ENCODE measurements at places on chromosomes 13 and 19. TPM values are rescaled to one million over a fixed set of nuclear protein-coding genes. Genes with fewer than 3 reads are reported as not detected.

CEACAM3 gene
- not detected for total RNA-seq

CA11 gene
- 33.0 TPM for total RNA-seq

EDNRB gene
- total RNA-seq, result 3.6 TPM

N4BP2L1 gene
- 16.1 TPM for total RNA-seq

CRX gene
- not detected for total RNA-seq

CYP2F1 gene
- total RNA-seq, result not detected

ERICH4 gene
- total RNA-seq, result not detected

ZNF524 gene
- total RNA-seq, result 17.4 TPM

DNA sequence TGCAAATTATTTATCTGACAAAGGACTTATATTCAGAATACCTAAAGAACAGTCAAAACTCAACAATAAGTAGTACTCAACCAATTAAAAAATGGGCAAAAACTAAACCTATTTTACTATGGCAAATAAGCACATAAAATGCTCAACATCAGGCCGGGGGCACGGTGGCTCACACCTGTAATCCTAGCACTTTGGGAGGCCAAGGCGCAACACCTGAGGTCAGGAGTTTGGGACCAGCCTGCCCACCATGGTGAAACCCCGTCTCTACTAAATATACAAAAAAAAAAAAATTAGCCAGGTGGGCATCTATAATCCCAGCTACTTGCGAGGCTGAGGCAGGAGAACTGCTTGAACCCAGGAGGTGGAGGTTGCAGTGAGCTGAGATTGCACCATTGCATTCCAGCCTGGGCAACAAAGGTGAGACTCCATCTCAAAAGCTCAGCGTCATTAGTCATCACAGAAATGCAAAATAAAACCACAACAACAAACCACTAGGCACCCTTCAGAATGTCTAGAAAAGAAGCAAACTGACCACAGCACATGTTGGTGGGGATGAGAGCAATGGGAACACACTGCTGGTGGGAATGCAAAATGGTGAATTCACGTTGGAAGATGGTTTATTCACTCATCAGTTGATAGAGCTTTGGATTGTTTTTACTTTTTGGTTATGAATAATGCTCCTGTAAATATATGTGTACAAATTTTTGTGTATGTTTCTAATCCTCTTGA, 180.6 kb upstream of the SOX1 start:
- no peak overlapping the region for H3K27ac ChIP-seq
- DNase-seq, result no peak
- H3K36me3 ChIP-seq, result no peaks in the 10 kb centered on the region

GRCh38 chr19:7801020-7801570, 28.9 kb upstream of the EVI5L start:
- peaks cover 17% of the 10 kb centered on the region for H3K4me1 ChIP-seq
- no peak overlapping the region for H3K27ac ChIP-seq
- DNase-seq, result no peak
- H3K27me3 ChIP-seq, result peaks cover 21% of the 10 kb centered on the region
- no peak overlapping the region for H3K4me3 ChIP-seq

DNA sequence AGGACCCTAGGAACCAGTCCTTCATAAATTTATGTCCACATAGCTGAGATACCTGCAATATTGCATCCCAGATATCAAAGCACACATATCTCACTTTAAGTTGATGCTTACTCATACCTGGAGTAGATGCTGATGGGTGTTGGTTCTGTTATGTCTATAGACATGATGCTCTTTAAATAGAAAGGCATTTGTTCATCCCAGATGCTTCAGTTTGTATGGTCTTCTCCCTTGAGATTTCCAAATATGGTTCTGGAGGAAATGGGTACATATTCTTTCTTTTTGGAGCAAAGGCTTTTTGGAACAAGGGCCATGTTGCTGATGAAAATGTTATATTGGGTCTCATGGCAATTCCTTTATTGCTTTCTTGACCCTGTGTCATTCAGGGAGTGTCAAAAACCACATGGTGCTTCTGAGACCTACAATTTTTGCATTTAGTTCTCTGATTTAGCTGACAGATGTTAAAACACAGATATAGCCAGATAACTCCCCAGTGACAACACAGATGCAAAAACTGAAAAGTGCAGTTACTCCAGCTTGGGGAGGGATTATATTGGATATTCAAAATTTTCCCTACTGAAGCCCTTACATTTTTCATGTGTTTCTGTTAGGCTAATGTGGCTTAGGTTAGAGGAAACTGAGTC, 211.4 kb downstream of the KCNRG start:
- no peaks in the 10 kb centered on the region for H3K27me3 ChIP-seq
- no peak overlapping the region for H3K27ac ChIP-seq
- no peak overlapping the region for H3K4me3 ChIP-seq
- no peaks in the 10 kb centered on the region for H3K36me3 ChIP-seq
- H3K4me1 ChIP-seq, result peaks cover 25% of the 10 kb centered on the region

- no peak overlapping the region for H3K27ac ChIP-seq
- no peak overlapping the region for H3K4me3 ChIP-seq
- DNase-seq, result no peak
These were observed 4.9 kb downstream of the NUMBL start for GRCh38 chr19:40685563-40685962.

DNA sequence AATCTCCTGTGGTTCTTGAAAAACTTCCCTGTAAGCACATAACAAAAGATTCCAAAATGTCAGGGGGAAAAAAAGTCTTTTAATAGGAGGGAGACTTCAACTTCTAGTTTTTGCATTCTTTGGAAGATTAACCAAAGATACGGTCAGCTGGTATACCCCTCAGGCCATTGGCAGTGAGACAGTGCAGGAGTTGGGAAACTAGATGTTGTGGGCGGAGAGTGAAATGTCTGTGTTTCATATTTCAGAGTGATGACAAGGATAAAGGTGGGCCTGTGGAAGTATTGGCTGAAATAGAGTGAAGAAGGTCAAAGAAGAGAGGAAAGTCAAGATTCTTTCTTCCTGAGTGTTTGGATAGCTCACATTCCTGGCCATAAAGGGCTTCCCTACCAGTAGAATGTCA, 40.8 kb downstream of the CYP2B6 start:
- H3K4me3 ChIP-seq, result no peak overlapping the region
- DNase-seq, result no peak
- H3K27me3 ChIP-seq, result no peaks in the 10 kb centered on the region

GRCh38 chr19:16970821-16971220, 55.8 kb downstream of the CPAMD8 start:
- H3K4me1 ChIP-seq, result no peaks in the 10 kb centered on the region
- H3K27me3 ChIP-seq, result no peaks in the 10 kb centered on the region
- H3K4me3 ChIP-seq, result no peak overlapping the region
- no peak for DNase-seq

GRCh38 chr13:50244713-50245574, 229.7 kb downstream of the KCNRG start:
- H3K4me1 ChIP-seq, result peaks cover 7% of the 10 kb centered on the region
- H3K36me3 ChIP-seq, result no peaks in the 10 kb centered on the region
- no peak overlapping the region for H3K4me3 ChIP-seq

DNA sequence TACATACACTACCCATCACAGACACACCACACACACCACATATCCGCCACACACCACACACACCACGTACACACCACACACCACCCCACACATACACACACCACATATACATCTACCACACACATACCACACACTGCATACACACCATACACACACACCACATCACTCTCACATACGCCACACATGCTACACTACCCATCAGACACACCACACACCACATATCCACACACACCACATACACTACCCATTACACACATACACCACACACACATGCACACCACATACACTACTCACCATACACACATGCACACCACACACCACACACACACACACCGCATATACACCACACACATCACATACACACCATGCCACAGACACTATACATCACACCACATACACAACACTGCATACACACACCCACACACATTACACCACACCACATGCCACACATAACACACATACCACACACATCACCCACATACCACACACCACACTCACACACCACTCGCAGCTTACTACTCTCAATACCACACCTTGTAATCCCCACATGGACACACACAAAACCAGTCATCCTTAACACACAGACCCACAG, 9.5 kb downstream of the ERFL start:
- peaks cover 80% of the 10 kb centered on the region for H3K27me3 ChIP-seq
- no peak for DNase-seq
- no peak overlapping the region for H3K27ac ChIP-seq
- H3K4me3 ChIP-seq, result no peak overlapping the region
- H3K4me1 ChIP-seq, result no peaks in the 10 kb centered on the region
- no peaks in the 10 kb centered on the region for H3K36me3 ChIP-seq

DNA sequence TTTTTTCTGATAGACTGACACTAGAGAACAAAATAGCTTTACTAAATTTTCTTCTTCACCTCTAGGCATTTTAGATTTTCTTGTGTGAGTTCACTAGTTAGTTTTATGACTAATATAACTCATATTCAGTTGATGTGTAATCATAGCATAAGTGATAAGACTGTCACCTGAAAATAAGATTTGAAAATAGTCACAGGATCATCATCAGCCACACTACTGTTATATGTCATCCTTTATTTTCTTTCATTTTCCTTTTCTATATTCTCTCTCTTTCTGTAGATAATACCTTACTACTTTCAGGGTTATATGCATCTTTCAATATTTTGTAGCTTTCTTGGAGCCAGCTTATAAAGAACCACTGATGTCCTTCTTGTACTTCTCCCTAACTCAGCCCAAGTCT, 292.6 kb downstream of the TDRD3 start:
- no peaks in the 10 kb centered on the region for H3K36me3 ChIP-seq
- H3K27ac ChIP-seq, result no peak overlapping the region
- DNase-seq, result no peak
- no peak overlapping the region for H3K4me3 ChIP-seq
- H3K27me3 ChIP-seq, result no peaks in the 10 kb centered on the region
- H3K4me1 ChIP-seq, result no peaks in the 10 kb centered on the region

- no peaks in the 10 kb centered on the region for H3K36me3 ChIP-seq
- no peak overlapping the region for H3K27ac ChIP-seq
- no peak overlapping the region for H3K4me3 ChIP-seq
- DNase-seq, result no peak
These were observed 186.2 kb downstream of the PCDH9 start for GRCh38 chr13:67043901-67044300.

GRCh38 chr19:32166238-32166637, 179.2 kb upstream of the ZNF507 start:
- DNase-seq, result no peak
- H3K4me3 ChIP-seq, result no peak overlapping the region
- no peak overlapping the region for H3K27ac ChIP-seq
- H3K4me1 ChIP-seq, result no peaks in the 10 kb centered on the region
- H3K27me3 ChIP-seq, result no peaks in the 10 kb centered on the region

GRCh38 chr13:60047918-60048317, 115.8 kb downstream of the DIAPH3 start:
- no peak overlapping the region for H3K4me3 ChIP-seq
- H3K36me3 ChIP-seq, result no peaks in the 10 kb centered on the region
- H3K27ac ChIP-seq, result no peak overlapping the region
- no peaks in the 10 kb centered on the region for H3K27me3 ChIP-seq
- no peak for DNase-seq

- H3K4me3 ChIP-seq, result no peak overlapping the region
- no peaks in the 10 kb centered on the region for H3K36me3 ChIP-seq
- peaks cover 74% of the 10 kb centered on the region for H3K4me1 ChIP-seq
- no peak for DNase-seq
These were observed 2.4 kb downstream of the PDX1 start for GRCh38 chr13:27921961-27922882.

All from stomach (tissue), 19 donors.